Activated CD8-positive, alpha-beta T cell treated with anti-CD3 and anti-CD28 coated beads for 36 hours (primary cell): ENCODE measurements at places on chromosomes 2 and 18. TPM values are rescaled to one million over a fixed set of nuclear protein-coding genes. Genes with fewer than 3 reads are reported as not detected.
A peak's percentile ranks its signal among the peaks of the same experiment; 100 is the strongest.

GRCh38 chr2:79099140-79099686 is 11.4 kb upstream of the REG1B start:
- no peak for DNase-seq

DNA sequence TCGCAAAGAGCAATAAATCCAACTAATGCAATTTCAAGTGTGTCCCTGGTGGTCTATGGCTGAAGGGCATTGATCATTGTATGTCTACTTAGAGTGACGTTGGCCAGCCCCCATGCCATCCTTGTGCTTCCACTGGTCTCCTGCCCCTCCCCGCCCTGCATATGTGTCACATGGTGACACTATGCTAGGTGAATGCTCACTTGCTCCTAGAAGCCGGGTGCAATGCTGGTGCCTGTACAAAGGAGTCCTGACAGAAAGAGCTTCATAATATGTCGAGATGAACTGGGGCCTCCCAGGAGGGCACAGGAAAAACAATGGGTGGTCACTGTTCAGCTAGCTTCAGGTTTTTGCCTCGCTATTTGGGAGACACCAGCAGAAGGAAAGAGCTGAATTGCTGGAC is 5.9 kb upstream of the TRABD2A start:
- no peak for DNase-seq

Gene DHRS9
- total RNA-seq: not detected

Gene C1QL2
- not detected for total RNA-seq

GRCh38 chr18:11972371-11973174 is 8.7 kb upstream of the IMPA2 start:
- DNase-seq: no peak

- no peak for DNase-seq
These were observed 214.7 kb downstream of the RAD51AP2 start for GRCh38 chr2:17303521-17303920.

DNA sequence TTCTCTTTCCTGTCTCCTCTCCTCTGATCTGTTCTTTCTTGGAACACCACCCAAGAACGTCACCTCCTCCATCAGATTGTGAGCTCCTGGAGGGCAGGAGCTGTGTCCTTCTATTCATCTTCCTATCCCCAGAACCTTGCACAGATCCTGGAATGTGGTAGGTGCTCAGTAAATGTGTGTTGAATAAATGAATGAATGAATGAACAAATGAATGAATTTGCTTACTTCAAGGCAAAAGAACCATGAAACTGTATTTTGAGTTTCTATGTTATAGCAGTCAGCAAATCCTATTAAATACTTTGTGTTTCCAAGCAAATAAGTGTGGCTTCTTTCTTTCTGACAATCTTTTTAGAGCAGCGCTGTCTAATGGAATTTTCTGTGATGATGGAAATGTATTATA is 14.8 kb downstream of the FABP1 start:
- no peak for DNase-seq

- DNase-seq: no peak
These were observed 22.0 kb downstream of the RHOB start for GRCh38 chr2:20468549-20469500.

GRCh38 chr18:45981821-45982220 is 14.7 kb upstream of the EPG5 start:
- no peak for DNase-seq

Gene SLC5A7
- total RNA-seq: not detected

- DNase-seq: no peak
These were observed 11.9 kb downstream of the GPN1 start for GRCh38 chr2:27640722-27641245.

- DNase-seq: no peak
These were observed 27.8 kb upstream of the RHOB start for GRCh38 chr2:20419007-20419576.

Gene KIAA1328
- total RNA-seq: 5.9 TPM

Gene GAL3ST2
- 0.95 TPM for total RNA-seq

Gene NEDD4L
- 7.5 TPM for total RNA-seq

GRCh38 chr2:105865222-105865913 is 120.7 kb downstream of the NCK2 start:
- peak; percentile 49 for DNase-seq

GRCh38 chr2:903223-903900 is 47.3 kb upstream of the SNTG2 start:
- no peak for DNase-seq

Gene GPBAR1
- total RNA-seq: 0.45 TPM

DNA sequence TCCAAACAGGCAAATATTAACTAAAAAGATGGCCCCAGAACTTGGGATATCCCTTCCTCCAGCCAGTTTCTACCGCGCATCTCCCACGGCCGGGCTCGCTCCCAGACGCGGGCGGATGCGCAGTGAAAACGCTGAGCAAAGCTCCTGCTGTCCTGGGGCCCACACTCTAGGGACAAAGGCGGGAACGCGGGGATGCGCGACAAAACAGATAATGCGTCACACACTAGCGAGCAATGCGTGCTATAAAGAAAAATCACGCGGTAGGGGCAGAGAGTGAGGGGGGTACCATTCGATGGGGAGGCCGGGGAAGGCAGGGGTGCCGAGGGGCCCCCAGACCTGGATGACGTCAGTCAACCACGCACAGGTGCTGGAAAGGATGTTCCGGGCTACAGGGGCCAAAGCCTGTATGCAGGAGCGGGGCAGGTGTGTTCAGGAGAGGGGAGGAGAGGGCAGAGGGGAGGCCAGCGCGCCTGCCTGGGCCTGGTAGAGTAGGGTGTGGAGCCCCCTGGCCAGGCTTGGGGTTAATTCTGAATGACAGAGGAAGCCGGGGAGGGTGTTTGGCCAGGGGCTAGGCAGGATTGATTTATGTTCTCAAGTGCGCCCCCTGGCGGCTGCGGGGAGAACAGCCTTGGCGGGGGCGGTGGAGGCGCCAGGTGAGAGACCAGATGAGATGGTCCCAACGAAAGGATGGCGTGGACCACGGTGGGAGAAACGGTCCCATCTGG is 14.9 kb upstream of the ITM2C start:
- DNase-seq: peak; percentile 87

GRCh38 chr2:20357638-20358389 is 7.2 kb upstream of the PUM2 start:
- DNase-seq: no peak

Gene MDH1B
- 0.56 TPM for total RNA-seq

GRCh38 chr18:6203791-6204190 is 210.9 kb downstream of the L3MBTL4 start:
- DNase-seq: no peak

GRCh38 chr2:8498994-8499393 is 182.9 kb upstream of the ID2 start:
- DNase-seq: no peak

Gene CTAGE1
- total RNA-seq: not detected

GRCh38 chr2:218781691-218782527 is at the start of gene CYP27A1:
TSS of gene CYP27A1 (plus strand) at chr2:218782147. CDS start at chr2:218782183, 36 bp downstream.
- DNase-seq: peak; percentile 3

- no peak for DNase-seq
These were observed 19.4 kb upstream of the TMX3 start for GRCh38 chr18:68734308-68734707.

Gene ZDBF2
- 10.9 TPM for total RNA-seq

DNA sequence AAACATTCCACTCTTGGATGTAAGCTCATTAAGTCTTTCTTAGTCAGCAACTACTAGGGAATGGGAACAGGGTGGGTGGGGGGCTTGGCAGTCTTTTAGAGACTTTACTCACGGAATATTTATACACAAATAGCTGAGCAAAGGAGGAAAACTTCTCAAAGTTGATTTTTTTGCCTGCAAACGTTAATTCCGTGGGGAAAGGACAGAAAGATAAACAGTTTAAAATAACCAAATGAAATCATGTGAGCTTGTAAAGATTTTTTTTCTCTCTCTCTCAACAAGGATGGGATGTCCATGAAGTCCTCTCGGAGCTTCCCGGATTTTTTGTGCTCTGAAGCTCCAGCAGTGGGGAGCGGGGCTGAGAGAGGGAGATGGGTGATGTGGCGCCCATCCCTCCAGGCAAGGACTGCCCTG is 32.2 kb upstream of the MAT2A start:
- no peak for DNase-seq

DNA sequence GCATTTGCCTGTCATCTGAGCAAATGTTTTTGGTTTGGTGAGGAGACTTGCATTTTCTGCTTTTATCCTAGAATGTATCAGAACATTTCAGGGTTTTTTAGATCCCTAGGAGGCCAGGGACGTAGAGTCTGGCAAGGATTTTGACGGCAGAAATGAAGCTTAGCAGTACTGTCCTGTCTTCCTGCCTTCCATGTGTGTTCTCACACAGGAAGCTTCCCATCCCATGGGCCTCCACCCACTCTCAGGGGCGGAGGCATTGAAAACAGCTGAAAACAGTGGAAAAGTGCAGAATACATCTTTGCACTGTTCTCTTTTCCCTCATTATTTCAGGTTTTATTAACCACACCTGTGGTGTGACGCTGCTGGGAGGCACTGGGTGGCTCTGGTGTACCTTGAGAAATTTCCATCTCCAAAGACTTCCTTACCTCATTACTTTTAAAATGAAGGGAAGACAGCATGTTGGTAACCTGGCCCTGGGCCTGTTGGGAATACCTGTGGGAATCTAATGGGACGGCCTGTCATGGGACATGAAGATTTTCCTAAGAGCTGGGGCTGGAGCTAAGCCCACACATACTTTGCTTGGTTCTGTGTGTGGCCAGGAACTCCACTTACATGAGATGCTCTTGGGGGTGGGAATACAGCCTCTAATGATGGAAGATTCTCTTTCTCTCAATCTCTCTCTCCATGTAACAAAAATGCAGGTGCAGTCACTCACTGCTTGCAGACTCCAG is 20.5 kb downstream of the PCARE start:
- no peak for DNase-seq

DNA sequence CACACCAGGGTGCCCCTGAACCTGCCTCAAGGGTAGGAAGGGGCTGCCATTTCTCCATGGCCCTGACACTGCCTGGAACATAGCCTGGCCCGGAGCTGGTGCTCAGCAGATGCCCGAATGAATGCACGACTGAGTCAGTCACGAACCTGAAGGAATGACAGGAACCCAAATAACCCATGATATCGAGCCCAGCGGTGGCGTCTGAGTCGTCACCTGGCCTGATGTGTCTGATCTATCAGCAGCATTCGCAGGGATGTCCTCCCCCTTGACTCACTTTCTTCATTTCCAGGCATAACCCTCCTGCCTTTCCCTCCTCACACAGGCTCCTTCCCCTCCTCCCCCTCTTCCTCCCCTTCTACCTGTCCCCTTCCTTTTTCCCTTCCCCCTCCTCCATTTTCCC is 52.1 kb upstream of the SMAD7 start:
- no peak for DNase-seq

Gene CABYR
- 1.3 TPM for total RNA-seq

DNA sequence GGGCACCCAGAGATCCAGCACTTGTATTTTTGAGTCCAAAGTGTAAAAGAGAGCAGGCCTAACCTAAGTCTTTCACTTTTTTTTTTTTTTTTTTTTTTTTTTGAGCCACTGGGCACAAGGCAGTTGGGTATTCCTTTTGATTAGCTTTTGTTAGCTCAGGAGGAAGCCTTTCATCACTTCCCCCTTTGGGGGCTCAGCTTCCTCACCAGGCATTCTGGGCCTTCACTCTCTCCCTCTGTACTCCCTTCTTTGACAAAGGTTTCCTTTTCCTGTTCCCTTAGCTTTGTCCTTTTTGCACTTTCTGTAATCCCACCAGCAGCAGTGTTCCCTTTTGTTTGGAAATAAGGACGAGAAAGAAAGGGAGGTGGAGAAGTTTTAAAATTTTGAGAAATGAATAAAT is 88.2 kb downstream of the PKP4 start:
- no peak for DNase-seq

DNA sequence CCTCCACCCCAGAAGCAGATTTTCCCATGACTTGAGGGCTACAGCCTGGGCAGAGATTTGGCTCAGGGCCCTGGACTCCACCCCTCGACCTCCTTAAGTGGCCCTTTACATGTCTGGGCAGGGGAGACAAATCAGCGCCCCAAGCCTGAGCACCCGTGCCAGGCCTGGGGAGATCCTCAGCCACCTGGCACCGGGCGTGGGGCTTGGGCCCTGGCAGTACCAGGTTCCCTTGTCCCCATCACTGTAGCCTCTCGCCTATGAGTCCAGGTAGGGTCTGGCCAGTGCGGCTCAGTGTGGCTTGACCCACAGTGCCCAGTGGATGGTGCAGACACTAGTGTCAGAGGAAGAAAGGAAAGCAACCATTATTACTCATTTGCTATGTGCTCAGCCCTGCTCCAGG is 22.0 kb upstream of the DNMT3A start:
- no peak for DNase-seq

GRCh38 chr2:157221394-157221988 is 36.0 kb upstream of the GALNT5 start:
- no peak for DNase-seq

Gene MAPK4
- total RNA-seq: not detected

DNA sequence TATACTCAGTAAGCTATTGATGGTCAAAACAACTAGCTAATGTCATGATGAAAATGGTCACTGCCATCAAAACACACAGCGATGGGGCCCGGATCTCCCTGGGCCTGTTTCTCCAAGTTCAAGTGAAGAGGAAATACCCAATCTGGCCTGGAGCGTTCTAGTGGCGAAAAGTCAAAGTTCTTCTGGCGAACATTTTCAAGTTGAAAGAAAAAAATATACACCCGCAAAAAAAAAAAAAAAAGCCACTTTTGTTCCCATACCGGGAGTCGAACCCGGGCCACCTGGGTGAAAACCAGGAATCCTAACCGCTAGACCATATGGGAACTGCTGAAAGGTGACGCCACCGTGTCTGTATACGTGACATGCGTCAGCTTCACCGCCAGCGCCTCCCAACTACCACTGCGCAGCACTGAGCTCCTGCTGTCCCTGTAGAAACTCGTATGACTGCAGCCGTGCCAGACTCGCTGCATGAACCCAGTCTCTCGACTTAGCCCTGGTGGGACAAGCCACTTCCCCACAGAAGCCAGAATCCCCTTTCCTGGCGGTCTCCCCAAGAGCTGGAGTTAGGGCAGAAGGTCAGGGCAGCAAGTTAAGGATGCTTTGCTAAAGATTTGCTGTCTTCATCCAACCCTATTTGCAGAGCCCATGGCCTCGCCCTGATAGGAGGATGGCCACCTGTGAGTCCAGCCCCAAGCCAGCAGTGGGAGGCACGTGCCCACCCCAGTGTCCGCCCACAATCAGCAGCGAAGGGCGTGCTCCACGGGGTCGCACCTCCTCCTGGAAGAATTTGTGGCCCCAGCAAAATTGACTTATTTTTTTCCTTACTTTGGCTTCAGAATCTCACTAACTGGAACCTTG is 5.6 kb upstream of the IMP4 start:
- peak; percentile 76 for DNase-seq

- DNase-seq: no peak
These were observed 79.6 kb downstream of the SUMO1 start for GRCh38 chr2:202158796-202159195.

Gene LRRTM4
- not detected for total RNA-seq

Gene SP100
- total RNA-seq: 108 TPM
